NCI-H526 treated with DMSO at 0.1 percent for 48 hours (cell line): ENCODE measurements at places on chromosomes 4 and X.

- DNase-seq, result no peak
These were observed 12.2 kb upstream of the NUDT9 start for GRCh38 chr4:87410157-87410556.

- DNase-seq, result peak; percentile 36
These were observed 39.9 kb downstream of the FAM149A start for GRCh38 chr4:186144198-186144945.

DNA sequence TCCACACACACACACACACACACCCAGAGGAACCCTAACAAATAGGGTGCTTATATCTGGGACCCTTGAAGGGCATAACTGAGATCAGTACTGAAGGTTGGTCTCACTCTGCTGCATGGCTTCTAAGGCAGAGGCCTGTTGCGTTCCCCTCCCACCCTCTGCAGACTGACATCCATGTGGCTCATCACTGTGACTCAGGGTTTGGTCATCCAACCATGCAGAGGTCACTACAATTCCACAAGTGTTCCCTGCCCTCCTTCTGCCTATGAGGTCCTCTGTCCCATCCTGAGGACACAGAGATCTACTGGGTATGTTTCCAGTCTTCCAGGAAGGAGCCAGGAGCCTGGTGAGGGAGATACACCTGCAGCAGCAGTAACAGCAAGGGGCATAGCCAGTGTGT lies 55.8 kb downstream of the XAGE2 start:
- DNase-seq, result no peak

DNA sequence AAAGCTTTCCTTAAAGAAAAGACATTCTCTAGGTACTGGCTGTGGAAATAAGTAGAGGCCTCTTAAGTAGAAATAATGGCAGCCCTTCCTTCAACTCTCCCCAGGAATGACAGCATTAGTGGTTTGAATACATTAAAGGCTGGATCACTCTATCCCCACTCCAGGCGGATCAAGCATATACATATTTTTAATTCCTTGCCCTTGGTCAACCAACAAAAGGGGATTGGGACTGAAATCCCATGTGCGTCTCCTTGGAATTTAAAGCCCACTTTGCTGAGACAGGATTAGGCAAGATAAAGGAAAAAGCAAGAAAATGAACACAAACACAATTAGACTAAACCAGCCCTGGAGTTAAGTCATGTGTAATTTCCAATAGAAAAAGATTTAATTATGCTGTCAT lies 391.3 kb downstream of the PPP1R2C start:
- no peak for DNase-seq

DNA sequence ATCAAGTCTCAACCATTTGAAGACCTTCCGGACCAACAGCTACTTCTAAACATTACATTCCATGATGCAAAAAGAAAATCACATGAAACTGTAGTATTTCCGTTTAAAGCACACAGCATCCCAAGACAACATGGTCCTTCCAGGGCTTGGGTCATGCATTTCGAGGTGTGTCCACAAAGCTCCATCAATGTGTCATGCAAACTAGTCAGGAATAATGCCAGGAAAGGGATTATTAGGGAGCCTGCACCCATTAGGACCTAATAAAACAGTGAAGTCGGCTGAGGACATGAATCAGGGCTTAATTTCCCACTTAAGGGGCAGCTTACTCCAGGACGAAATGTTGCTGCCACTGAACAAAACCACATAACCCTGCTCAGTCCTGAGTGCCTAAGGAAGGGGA lies 177.9 kb downstream of the TSPAN5 start:
- no peak for DNase-seq

- no peak for DNase-seq
These were observed at the start of gene TEX28 for GRCh38 chrX:154294791-154295574. Gene TEX28, minus strand, starts transcription at chrX:154295124. Its CDS starts 3,007 bp downstream, at chrX:154292117.

DNA sequence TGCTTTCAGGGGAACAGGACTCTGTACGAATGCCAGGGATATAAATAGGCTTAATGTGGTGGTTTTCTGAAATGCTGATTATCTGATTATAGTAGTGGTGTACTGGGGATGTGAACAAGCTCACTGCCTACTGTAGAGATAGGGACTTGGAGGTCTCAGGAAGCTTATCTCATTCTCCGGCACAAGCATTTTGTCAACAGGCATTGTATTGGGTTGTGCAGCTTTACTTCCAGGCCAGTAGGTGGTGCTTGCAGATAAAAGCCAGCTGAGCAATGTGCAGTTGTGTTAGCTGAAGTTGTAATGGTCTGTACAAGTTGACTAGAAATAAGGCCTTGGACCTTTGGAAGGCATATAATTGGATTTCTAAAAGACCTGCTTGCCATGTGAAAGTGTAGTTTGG lies 49.5 kb upstream of the TMLHE start:
- DNase-seq, result peak; percentile 21

- no peak for DNase-seq
These were observed 310.8 kb upstream of the BOD1L1 start for GRCh38 chr4:13938299-13938698.

- DNase-seq, result no peak
These were observed 19.6 kb upstream of the ABRAXAS1 start for GRCh38 chr4:83504503-83504902.

DNA sequence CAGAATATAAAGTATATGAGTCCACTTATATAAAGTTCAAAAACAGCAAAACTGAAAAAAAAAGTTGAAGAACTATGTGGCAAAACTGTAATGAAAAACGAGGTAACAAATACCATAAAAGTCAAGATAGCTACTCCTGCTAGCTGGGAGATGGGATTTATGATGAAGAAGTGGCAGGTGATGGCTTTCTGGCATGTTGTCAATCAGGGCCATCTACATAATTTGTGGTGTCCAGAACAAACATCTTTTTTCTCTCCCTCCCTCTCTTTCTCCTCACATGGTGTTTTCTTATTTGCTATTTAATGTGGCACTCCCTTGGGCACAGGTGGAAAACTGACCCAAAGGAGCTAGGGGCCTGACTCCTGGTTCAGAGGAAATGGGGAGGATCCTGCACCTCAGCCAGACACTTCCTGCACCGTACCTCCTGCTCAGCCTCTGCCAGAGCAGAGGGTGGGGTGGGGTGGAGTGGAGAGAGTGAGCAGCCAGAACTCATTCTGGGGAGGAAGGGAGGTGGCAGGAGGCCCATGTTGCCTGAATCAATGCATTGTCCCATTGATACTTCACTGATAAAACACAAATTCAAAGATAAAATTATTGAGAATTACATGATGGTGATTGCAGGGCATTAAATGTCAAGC lies 5.3 kb upstream of the SAP30 start:
- no peak for DNase-seq

- no peak for DNase-seq
These were observed 237.5 kb downstream of the SHOX start for GRCh38 chrX:867966-868647.

- DNase-seq, result no peak
These were observed 15.5 kb upstream of the DDX60 start for GRCh38 chr4:168334053-168334452.

DNA sequence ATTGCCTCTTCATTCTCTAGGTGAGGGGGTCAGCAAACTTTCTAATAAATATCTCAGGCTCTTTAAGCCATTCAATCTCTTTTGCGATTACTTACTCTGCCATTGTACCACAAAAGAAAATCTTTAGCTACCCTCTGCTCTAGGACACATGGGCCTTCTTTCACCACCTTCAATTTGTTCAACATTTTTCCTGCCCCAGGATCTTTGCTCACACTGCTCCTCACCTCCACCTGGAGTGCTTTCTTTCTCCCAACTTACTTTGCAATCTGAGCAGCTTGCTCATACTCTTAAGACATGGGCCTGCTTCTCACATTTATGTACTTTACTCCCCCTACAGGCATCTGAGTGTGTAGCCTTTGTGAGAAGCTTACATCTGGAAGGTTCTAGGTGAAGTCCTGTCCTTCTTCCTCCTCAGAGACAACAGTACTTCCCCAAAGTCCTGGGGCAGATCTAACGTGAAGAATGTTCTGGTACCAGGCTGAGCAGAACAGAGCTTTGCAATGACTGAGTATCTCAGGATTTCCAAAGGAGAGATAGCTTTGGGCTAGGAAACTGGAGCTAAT lies 55.0 kb upstream of the PRDM5 start:
- no peak for DNase-seq

- DNase-seq, result no peak
These were observed 99.6 kb downstream of the CEP135 start for GRCh38 chr4:56048383-56048701.

DNA sequence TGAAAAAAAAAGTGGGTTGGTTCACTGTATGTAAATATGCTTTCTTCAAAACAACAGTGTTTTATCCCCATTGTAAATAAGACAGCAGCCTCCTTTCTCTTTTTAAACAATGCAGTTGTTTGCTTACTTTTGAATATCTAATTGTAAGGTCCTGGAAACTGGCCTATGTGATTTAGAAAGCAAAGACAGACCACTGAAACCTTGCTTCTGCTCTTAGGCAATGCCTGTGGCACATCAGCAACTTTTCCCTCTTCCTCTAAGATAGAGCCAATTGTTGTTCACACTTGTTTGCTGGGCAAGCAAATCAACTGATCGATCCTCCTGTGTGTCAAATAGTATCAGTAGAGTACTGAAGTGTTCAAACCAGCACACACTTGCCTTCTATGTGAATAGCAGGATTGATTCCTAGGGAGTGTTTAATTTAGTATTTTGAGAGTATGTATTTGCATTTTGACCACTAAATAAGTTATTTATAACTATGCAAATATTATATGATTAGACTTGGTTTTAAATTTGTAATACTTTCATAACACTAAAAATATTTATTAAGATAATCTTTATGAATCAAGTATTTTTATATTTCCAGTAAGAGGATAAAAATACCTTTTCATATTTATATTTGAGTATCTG lies 55.4 kb upstream of the GRPR start:
- no peak for DNase-seq

DNA sequence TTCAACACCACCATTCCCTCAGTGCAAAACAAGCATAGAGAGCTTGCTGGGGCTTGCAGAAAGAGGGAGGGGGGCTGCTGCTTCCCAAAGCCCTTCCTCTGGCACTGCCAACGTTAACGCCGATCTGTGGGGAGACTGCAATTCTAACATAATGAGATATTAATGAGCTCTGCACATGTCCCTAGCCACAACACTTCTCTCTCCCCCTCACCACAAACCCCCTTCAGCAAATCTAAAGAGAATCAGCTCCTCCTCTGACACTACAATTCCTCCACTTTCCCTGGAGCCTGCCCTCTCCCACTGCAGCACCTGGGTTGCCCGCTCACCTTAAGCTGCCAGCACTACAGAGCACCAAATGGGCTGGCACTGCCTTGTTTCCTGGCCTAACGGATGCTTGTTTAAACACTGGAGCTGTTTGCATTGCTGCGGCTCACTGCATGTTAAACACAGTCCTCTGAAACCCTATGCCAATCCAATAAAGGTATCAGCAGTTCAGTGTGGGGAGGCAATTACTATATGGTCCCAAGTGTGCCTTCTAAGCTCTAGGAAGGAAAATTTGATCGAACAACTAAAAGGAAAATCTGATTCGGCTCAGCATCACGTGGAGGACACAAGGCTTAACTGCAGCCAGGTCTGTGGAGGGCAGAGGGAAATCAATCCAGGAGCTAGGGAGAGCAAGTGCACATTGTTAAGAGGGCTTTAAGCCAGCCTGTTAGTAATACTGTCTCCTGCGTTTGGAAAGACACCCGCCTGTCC lies 232.4 kb downstream of the MAML3 start:
- DNase-seq, result peak; percentile 95

DNA sequence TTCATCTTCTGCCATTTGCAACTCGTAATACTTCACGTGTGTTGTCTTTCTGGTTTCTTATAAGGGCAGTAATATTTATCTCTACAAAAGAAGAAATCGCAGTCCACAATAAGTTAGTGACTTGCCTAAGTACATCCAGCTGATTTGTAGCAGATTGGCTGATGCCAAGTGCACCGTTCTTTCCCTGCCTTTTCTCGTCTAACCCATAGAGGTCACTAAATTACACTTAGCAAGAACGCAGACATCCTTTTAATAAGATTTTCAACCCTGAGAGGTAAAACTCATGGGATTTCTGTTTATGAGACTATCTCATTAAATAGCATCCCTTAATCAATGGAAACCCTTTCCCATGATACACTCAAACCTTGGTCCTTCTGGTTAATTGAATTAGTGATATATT lies 408.6 kb upstream of the ACTRT1 start:
- DNase-seq, result peak; percentile 32

DNA sequence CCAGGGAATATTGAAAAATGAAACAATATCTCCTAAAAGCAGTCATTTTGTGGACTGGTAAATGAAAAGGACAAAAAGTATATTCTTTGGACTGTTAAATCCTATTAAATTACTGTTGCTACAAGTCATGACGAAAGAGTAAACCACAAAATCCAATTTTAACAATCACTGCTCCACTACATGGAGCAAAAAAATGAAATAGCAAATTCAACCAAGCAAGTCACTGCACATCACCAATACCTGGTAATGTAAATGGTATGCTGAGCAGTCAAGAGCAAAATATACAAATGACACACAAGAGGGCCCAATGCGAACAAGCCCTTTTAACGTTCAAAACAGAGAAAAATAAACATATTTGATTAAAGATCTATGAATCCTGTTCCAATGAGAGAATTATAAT lies 126.2 kb downstream of the KLHL13 start:
- DNase-seq, result no peak

DNA sequence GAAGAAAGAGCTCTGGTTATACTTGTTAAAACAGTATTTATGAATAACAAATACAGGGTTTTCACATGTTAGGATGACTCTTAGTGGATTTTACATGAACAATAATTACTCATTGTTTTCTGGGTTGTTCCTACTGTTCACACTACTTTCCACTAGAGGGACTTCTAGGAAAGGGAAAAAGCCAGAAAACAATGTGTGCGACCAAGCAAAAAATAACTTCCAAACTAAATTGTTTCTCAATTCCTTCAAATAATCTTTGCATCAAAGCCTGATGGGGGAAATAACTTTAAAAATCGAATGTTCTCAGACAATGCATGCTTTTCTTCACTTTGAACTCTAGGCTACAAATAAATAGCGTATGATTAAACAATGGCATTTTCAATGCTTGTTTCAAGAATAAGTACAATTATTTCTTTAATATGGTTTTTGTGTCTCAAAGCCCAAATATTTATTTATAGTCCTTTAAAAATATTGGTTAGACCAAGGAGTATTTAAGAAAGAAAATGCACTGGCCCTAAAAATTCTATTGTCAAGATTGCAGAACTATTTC lies 72.1 kb upstream of the ETNPPL start:
- peak; percentile 52 for DNase-seq

DNA sequence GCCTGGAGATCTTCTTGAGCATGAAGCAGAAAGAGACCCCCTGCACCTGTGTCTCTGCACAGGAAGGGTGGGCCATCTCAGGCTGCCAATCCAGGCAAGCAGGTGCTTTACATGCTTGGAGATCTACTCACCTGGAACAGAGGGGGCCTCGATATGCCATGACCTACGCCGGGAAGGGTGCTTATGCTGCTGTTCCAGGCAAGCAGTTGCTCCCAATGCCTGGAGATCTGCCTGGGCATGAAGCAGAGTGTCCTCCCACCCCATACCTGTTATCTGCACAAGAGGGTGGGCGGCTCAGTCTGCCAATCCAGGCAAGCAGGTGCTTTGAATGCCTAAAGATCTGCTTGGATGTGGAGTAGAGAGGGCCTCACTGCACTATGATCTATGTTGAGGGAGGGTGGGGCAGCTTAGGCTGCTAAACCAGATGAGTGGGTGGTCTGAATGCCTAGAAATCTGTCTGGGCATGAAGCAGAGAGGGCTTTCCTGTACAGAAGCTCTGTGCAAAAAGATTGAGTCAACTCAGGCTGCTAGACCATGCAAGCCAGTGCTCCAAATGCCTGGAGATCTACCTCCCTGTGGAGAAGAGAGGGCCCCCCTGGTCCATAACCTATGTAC lies 104.5 kb upstream of the QRFPR start:
- no peak for DNase-seq
